ENCODE measurements at places on chromosomes 13 and 19.

- no peak for DNase-seq
- H3K36me3 ChIP-seq = no peaks in the 10 kb centered on the region
- no peak overlapping the region for H3K27ac ChIP-seq
- no peak overlapping the region for H3K4me3 ChIP-seq
These were observed 183.4 kb upstream of the RFC3 start for GRCh38 chr13:33634546-33634982.

DNA sequence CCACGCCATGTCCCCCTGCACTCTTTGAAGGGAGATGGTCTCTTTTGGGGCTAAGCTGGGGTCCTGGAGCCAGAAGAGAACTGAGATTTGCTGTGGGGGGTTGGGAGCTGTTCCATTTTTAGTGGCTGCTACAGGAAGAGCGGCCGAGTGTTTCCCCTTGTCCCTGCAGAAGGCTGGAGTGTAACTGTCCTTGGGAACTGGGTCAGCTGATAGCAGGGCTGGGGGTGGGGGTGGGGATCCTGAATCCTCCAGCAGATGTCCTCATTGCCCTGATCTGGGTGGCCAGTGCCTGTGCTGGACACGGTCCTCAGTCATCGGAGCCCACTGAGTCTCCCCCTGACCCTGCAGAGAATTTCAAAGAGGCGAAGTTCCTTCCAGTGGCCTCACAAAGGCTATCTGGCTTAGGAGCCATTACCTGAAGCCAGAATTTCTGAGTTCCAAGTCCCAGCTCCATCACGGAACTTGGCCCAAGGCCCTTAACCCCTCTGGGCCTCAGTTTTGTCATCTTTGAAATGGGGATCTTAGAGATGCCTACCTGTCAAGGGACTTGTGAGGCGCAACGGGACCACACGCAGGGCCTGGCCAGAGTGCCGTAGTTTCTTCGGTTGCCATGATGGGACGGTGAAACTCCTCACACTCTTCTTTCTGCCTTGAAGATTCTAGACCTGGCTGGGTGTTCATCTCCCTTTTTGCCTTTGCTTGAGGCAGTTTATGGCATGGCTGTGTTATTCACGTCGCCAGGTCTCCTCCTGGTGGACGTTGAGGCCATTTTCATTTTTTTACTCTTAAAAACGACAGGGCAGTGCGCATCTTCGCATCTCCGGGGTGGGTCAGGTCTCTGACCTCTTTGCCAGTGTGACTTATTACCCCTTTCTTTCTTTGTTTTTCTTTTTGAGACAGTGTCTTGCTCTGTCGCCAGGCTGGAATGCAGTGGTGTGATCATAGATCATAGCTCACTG is 51.9 kb downstream of the DNM2 start:
- H3K27ac ChIP-seq = no peak overlapping the region
- no peak overlapping the region for H3K4me3 ChIP-seq
- peaks cover 4% of the 10 kb centered on the region for H3K4me1 ChIP-seq
- peaks cover 9% of the 10 kb centered on the region for H3K36me3 ChIP-seq
- H3K27me3 ChIP-seq = no peaks in the 10 kb centered on the region

DNA sequence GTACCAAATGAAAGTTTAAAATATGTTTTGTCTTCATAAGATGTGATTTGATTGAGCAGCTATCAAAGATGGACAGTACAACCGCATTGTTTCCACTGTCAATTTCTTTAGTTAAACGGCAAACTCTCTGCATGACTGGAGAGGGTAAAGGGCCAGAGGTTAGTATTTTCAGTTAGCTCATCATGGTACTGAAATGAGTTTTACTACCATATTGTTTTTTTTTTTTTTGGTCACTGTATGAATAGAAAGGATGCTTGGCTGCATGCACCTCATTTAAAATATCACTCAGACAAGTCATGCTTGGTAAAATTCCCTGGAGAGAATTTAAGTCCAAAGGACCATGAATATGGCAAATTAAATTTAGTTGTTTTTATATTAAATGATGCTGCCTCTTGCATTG is 942.1 kb upstream of the SPRY2 start:
- H3K36me3 ChIP-seq = no peaks in the 10 kb centered on the region
- DNase-seq = no peak
- no peaks in the 10 kb centered on the region for H3K27me3 ChIP-seq
- H3K4me1 ChIP-seq = no peaks in the 10 kb centered on the region
- no peak overlapping the region for H3K4me3 ChIP-seq

DNA sequence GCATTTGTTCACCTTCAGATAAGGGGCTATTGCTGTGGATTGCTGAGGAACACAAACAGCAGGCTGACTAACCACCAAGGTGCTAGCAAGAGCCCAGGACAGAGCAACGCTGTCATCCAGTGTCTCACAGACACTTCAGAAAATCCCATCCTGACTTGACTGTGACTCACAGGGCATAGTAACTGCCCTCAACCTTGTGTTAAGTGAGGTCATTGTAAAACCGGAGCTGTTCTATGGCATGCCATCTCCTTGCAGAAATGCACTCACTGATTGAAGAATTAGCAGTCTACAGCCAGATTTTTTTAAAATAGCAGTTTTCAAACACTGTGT is 51.1 kb downstream of the TNFRSF19 start:
- DNase-seq = no peak
- H3K4me1 ChIP-seq = peaks cover 38% of the 10 kb centered on the region
- H3K27me3 ChIP-seq = no peaks in the 10 kb centered on the region
- H3K27ac ChIP-seq = no peak overlapping the region
- no peak overlapping the region for H3K4me3 ChIP-seq

GRCh38 chr19:53536225-53536548 is 1.8 kb upstream of the ZNF331 start:
- peaks cover 39% of the 10 kb centered on the region for H3K36me3 ChIP-seq
- no peak for DNase-seq
- H3K27ac ChIP-seq = no peak overlapping the region
- H3K4me3 ChIP-seq = no peak overlapping the region
- H3K4me1 ChIP-seq = no peaks in the 10 kb centered on the region
- no peaks in the 10 kb centered on the region for H3K27me3 ChIP-seq

DNA sequence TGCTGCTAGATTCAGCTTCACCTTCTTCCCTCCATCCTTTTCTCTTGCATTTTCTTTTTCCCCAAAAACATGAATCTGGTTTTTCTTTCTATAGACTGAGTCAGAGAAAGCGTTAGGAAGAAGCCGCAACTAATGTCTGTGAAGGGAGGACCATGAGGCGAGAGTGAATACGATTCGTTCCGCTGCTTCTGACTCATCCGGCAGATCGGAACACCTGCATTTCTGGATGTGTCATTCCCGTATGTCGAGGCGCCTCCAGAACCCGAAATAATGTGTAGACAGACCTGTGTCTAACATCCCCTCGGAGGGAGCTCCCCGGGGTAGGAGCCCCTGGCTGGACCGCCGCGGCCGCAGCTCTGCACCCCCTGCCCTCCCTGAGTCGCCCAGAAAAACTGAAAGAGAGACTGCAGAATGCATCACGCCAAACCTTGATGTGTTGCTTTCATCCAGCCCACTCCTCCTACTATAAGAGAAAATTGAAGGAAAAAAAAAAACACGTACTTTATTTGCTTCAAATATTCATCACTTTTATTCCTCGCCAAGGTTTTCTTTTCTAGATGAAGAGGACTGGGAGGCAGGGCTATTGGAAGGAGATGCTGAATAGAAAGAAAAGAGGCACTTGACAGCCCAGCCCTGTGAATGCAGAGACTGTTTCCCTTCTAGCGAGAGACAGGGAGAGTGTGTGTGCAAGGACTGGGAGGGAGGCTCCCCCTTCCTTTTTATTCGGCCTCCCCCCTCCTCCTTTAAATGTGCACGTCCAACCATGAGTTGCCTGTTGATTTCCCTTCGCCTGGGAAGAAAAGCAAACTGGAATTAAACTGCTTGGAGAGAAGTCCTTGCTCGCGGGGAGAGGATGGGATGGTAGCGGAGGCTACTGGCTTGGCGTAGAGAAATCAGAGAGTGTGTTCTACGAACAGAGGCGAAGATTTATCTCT is 616 bp upstream of the PCDH17 start:
- no peaks in the 10 kb centered on the region for H3K36me3 ChIP-seq
- H3K4me1 ChIP-seq = no peaks in the 10 kb centered on the region
- peak; percentile 9 for DNase-seq
- no peak overlapping the region for H3K27ac ChIP-seq
- H3K4me3 ChIP-seq = no peak overlapping the region

DNA sequence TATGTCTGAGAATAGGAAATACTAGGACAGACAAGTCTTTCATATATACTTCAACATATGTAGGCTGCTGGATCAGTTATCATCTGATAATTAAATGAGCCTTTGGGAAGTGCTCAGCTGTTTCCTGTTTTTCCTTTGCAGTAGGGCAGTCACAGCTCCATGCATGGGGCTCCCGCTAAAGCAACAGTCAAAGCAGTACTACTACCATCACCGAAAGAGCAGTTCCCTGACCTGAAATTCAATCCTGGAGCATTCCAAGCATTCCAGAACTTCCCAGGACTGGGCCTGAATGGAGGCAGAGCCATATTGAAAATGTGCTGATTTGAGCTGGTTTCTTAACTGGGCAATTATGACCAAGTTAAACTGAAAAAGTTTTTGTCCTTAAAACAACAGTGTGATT is 20.5 kb downstream of the MICU2 start:
- peak; percentile 69 for DNase-seq
- no peaks in the 10 kb centered on the region for H3K27me3 ChIP-seq
- no peak overlapping the region for H3K4me3 ChIP-seq
- H3K4me1 ChIP-seq = peaks cover 28% of the 10 kb centered on the region

GRCh38 chr19:18650468-18651041 is 13.7 kb downstream of the KLHL26 start:
- H3K4me3 ChIP-seq = peak overlapping the region; percentile 40
- no peaks in the 10 kb centered on the region for H3K27me3 ChIP-seq
- peak; percentile 69 for DNase-seq
- peaks cover 31% of the 10 kb centered on the region for H3K4me1 ChIP-seq
- H3K27ac ChIP-seq = peak overlapping the region; percentile 57

DNA sequence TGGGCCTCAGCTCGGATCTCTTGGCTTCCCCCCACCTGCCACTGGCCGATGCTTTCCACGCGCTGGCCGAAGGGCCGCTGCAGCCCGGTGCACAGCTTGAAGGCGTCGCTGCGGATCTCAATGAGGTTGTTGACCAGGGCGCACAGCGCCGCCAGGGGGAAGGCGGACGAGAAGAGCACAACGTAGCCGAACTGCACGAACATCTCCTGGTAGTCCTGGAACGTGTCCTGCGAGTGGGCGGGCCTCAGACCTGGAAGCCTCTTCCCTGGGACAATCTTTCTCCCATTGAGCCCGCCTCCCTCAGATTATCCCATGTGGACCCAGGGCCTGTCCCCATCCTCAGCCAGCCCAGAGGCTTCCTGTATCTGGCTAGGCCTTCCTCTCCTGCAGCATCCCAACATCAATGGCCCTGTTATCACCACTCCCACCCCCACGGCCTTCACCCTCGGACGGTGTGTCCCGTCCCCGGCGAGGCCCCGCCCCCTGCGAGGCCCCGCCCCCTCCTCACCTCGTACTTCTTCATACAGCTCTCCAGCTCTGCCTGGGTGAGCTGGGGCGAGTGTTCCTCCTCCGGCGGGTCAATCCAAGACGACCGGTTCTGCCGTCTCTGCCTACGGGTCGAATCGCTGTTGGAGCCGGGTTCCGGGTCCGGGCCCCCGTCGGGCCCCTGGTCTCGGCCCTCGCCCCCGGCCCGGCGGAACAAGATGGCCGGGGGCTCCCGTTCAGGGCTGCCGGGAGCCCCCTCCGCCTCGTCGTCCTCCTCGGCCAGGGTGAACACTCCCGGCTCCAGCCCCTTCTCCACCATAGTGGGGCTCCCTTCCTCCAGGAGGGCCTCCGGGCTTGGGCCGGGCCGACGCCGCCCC is 6.8 kb downstream of the ANO8 start:
- H3K27me3 ChIP-seq = no peaks in the 10 kb centered on the region
- H3K4me1 ChIP-seq = no peaks in the 10 kb centered on the region
- DNase-seq = no peak
- H3K36me3 ChIP-seq = no peaks in the 10 kb centered on the region

DNA sequence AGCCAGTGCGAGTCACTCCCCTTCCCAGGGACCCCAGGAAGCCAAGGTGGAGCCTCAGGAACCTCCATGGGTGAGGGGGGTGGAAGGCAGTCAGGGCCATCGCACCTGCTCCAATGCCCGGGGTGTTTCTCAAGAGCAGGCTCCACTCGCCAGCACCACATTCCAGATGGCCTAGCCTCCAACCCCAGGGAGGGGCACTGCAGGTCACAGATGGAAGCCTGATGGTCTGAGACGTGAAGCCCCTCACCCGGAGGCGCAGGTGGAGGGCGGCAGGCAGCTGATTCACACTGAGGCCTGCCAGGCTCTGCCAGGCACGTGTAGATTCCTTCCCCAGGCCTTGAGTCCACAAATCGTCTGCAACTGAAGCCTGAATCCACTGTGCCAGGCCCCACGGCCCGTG is 23.0 kb upstream of the ISYNA1 start:
- no peak overlapping the region for H3K27ac ChIP-seq
- no peaks in the 10 kb centered on the region for H3K27me3 ChIP-seq
- peaks cover 11% of the 10 kb centered on the region for H3K4me1 ChIP-seq
- H3K4me3 ChIP-seq = no peak overlapping the region
- no peak for DNase-seq
- H3K36me3 ChIP-seq = peaks cover 14% of the 10 kb centered on the region

DNA sequence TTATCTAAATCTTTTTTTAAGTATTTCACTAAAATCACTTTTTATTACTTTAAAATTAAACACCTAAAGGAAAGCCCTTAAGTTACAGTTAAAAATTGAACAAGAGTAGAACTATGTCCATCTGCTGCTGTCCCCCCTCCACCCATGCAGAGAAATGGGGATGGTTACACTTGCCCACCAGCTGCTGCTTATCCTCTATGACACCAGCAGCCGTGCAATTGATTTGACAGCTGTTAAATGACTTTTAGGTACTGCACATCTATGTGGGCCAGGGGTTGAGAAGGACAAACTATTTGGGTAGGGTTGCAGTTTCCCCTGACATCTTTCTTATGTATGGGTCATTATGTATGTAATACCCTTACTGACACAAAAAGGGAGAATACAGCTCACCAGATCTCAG is 77.2 kb downstream of the TBC1D4 start:
- DNase-seq = peak; percentile 87
- no peaks in the 10 kb centered on the region for H3K36me3 ChIP-seq
- peaks cover 45% of the 10 kb centered on the region for H3K4me1 ChIP-seq
- no peak overlapping the region for H3K4me3 ChIP-seq
- peak overlapping the region; percentile 83 for H3K27ac ChIP-seq
